Colonic mucosa (tissue), 4 donors: ENCODE measurements at places on chromosomes 4 and X. TPM values are rescaled to one million over a fixed set of nuclear protein-coding genes. Genes with fewer than 3 reads are reported as not detected.
A peak's percentile ranks its signal among the peaks of the same experiment; 100 is the strongest.

The CPZ gene
- 1.5 TPM for total RNA-seq

DNA sequence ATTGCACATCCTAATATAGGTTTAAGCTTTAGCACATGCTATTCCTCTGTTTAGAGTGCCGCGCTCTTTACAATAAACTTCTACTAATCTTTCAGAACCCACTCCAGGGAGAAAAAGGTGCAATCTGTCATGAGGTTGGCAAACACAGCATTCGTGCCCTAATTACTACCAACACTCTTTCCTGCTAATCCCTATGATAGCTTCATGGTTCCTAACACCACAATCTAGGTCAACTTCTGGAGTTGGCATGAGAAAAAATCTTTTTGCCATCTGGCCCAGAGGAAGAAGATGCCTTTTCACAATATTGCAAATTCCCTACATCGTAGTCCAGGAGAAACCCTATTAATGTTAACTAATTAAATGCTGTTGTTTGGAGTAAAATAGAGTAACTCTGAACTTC, 39.6 kb downstream of the TMA16 start:
- no peak for DNase-seq

DNA sequence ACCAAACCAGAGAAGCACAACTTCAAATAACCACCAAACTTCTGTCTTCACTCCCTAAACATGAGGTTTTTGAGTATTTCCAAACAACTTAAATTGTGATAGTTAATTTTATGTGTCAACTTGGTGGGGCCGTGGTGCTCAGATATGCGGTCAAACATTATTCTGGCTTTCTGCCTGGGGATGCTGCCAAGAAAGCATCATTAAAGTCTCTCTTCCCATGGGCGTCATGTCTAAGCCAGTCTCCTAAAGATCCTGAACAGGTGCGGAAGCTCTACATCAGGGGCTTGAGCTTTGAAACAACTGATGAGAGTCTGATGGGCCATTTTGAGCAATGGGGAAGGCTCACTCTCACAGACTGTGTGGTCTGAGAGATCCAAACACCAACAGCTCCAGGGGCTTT, 24.1 kb upstream of the SOD3 start:
- no peak for DNase-seq

- no peak for DNase-seq
Measured at GRCh38 chr4:589219-589963, 13.3 kb upstream of the TMEM271 start.

GRCh38 chr4:105900541-105900940, 5.3 kb downstream of the NPNT start:
- DNase-seq = no peak

GRCh38 chr4:183905081-183905592, at the start of gene STOX2:
STOX2 (plus strand) TSS chr4:183905307; CDS start chr4:183906791, 1,484 bp downstream.
- DNase-seq = peak; percentile 56
